ENCODE measurements at places on chromosomes 1 and 21.
A peak's percentile ranks its signal among the peaks of the same experiment; 100 is the strongest.

DNA sequence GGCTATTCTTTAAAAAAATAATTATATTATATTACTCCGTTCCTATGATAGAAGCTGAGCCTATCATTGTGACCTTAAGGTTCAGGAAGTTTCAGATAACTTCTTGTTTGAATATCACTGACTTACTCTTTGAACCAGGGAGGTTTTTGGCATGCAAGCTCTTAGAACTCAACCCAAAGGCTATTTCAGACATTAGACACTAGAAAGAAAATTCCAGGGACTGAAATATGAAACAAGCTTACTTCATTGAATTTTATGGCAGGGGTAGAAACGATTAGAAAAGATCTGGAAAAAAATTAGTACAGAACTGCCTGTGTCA, 159.6 kb downstream of the DENND1B start:
- no peak for DNase-seq

- no peak for DNase-seq
These were observed 168.9 kb downstream of the TPR start for GRCh38 chr1:186206048-186206570.

- no peak for DNase-seq
These were observed 112.5 kb upstream of the GFI1 start for GRCh38 chr1:92599184-92599583.

- DNase-seq: peak; percentile 80
These were observed 18.1 kb downstream of the CFAP45 start for GRCh38 chr1:159881622-159882526.

GRCh38 chr1:242467556-242468145, 56.8 kb downstream of the PLD5 start:
- DNase-seq: peak; percentile 39

DNA sequence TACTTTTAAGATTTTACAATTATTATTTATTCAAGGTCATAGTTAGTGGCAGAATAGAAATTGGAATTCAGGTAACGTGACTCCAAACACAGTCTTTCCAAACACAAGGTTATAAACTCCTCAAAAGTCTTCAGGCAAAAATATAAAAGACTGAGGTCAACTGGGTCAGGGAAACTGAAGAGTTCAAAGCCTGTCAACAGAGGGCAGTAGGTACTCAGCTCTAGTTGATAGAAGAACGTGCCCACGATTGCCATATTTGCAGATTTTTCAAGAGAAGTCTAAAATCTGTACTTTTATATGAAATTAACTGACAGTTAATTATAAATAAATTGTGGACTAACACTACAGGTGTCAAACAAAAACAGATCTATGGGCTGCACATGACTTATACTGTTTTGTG, 135.0 kb downstream of the LHX4 start:
- no peak for DNase-seq

GRCh38 chr1:34037109-34037508, 127.9 kb downstream of the CSMD2 start:
- no peak for DNase-seq

- DNase-seq: peak; percentile 59
These were observed 1.0 kb downstream of the EGLN1 start for GRCh38 chr1:231420959-231421545.

- DNase-seq: no peak
These were observed 878.5 kb downstream of the USP25 start for GRCh38 chr21:16608209-16608830.

DNA sequence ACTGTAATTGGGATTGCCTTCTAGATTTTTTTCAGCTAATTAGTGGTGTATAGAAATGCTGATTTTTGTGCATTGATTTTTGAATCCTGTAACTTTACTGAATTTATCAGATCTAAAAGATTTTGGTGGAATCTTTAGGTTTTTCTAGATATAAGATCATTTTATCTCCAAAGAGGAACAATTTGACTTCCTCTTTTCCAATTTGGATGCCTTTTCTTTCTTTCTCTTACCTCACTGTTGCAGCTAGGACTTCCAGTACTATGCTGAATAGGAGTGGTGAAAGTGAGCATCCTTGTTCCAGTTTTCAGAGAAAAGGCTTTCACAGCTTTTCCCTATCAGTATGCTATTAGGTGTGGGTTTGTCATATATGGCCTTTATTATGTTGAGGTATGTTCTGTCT, 53.6 kb downstream of the TESK2 start:
- no peak for DNase-seq

GRCh38 chr1:154191990-154192461, at the start of gene TPM3:
TPM3 (minus strand) TSS chr1:154192100; CDS start chr1:154192018, 82 bp downstream.
- no peak for DNase-seq

- DNase-seq: no peak
These were observed 19.0 kb upstream of the PTPN14 start for GRCh38 chr1:214570442-214570841.

DNA sequence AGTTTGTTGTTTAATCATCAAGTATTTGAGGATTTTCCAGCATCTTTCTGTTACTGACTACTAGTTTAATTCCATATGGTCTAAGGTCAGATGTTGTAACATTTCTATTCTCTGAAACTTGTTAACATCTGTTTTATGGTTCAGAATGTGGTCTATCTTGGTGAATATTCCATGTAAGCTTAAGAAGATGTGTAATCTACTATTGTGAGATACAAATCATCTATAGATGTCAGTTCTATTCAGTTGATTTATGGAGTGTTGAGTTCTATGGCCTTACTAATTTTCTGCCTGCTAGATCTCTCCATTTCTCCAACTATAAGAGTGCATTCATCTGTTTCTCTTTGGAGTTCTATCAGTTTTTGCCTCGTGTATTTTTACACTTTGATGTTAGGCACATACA, 31.5 kb downstream of the WARS2 start:
- no peak for DNase-seq

GRCh38 chr1:6271554-6271953, 10.7 kb upstream of the GPR153 start:
- DNase-seq: peak; percentile 60

GRCh38 chr1:197342669-197343068, 74.6 kb downstream of the CRB1 start:
- DNase-seq: no peak

- no peak for DNase-seq
These were observed 15.7 kb upstream of the C1orf146 start for GRCh38 chr1:92201973-92202372.

DNA sequence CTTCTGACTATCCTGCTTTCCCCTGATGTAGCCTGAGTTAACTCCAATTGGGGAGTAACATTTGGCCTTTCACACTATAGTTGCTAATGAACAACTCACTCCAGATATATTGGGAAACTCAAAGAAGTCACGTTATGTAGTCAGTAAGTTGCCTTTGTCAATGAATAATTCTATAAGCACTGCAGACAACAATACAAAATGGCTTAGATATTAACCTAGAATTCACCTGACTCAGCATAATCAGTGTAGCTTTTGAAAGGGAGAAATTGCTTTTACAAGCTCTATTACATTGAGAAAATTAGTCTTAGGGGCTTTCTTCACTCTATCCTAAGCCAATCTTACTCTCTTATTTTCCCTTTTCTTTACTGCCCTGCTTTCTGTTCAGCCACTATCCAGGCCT, 303.5 kb upstream of the NR5A2 start:
- no peak for DNase-seq

- peak; percentile 82 for DNase-seq
These were observed 13.6 kb upstream of the FAM110D start for GRCh38 chr1:26145041-26145959.

DNA sequence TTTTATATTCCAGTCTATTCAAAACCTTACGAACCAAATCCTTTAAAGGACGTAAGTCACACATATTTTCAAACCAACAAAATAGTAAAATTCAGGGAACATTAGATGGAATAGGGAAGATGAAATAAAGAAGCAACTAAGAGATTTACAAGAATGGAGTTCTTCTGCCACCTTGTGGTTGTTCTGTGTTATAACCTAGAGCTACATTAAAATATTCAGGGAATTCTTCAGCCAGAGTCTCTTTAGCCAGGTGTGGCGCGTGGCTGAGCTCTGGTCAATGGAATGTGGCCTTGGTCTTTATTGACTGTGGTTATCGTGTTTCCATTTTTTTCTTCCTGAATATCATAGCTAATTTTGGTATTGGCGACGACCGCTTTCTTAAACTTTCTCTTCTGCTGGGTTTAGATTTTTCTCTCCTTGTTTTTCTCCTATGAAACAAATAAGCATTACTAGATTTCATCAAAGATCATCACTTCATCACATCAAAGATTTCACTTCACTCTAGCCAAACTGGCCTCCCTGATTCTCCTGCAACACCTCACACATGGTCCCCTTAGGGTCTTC, 221.3 kb downstream of the MRPL39 start:
- DNase-seq: peak; percentile 34

- no peak for DNase-seq
These were observed 104.4 kb downstream of the PHTF1 start for GRCh38 chr1:113654883-113655282.

DNA sequence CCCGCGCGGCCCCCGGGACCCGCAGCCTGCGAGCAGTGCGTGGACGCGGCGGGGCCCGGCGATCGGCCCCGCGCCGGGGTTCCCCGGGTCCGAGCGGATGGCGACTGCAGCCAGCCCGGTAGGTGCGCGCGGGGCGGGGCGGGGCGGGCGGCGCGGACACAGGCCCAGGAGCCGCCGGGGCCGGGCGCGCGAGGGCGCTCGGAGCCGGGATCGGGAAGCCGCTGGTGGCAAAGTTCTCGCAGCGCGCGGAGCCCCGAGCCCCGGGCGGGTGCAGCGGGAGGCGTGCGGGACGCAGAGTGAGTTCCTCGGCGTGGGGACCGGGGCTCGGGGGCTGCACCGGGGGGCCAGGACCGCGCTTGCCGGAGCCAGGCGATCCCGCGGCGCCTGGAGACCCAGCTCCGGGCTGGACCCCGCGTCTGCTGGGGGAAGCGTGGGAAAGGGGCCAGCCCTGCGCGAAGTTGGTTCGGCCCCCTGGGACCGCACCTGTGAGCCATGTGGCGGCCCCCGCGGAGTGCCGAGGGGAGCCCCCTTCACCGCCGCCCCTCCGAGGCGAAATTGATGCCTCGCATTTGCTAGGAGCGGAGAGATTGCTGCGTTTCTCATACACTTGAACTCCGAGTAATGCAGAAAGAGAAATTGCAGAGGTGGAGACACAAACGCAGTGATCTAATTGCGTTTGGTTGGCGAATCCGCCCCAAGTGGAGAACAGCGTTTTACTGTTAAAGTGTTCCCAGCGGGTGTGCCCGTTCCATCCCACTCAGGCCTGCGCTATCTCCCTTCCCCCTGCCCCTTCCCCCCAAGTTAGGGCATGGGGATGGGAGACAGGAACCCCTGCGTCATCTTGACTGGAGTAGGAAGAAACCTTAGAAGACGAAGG, 228.9 kb upstream of the TMEM51 start:
- no peak for DNase-seq

GRCh38 chr1:154304664-154305337, 16.1 kb upstream of the AQP10 start:
- DNase-seq: no peak

DNA sequence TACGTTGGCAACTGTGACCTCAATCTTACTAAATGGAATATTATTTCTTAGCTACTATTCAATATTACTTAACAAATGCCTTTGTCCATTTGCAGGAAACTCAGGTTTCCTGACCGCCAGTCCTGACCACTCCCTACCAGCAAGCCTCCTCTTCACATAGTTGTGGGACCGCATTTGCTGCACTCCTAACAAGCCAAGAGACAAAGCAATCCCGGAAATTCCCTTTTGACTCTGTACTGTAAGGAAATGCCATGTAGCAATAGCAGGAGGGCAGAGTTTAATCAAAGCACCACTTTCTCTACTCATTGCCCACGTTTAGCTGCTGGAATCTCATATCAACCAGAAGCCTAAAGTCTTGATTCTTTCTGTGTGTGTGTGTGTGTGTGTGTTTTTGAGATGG, 28.1 kb upstream of the ACBD6 start:
- DNase-seq: no peak

DNA sequence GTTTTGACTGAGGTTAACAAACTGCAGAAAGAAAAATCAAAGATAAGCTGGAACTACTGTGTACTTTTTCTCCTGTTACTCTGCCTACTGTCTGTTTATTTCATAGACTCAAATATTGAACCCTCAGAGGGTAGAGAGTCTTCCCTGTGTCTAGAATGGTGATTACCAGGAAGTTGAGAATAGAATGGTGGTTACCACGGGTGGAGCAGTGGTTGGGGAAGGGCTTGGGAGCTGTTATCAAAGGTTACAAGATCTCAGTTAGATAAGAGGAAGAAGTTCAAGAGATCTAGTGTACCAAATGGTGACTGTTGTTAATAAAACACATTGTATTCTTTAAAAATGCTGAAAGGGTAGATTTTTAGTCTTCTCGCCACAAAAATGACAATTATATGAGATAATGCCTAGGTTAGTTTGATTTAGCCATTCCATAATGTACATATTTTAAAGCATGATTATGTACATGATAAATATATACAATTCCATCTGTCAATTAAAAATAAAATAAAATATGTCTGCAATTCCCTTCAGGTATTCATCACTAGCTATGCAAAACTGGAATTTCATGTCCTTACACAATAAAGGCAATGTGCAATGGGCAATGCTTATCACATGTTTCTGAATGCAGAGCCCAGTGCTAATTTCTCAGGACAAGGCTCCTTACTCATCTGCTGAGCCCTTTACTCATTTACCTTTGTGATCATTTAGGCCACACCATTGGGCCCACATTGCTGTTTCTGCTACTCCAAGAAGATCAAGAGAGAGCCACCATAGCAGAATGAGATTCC, 474.3 kb upstream of the CAMK1G start:
- no peak for DNase-seq

All from SHP77 (cell line).